ENCODE measurements at places on chromosomes 7 and 10.

GRCh38 chr7:106065575-106066500 is 46.3 kb downstream of the SYPL1 start:
- DNase-seq: no peak

DNA sequence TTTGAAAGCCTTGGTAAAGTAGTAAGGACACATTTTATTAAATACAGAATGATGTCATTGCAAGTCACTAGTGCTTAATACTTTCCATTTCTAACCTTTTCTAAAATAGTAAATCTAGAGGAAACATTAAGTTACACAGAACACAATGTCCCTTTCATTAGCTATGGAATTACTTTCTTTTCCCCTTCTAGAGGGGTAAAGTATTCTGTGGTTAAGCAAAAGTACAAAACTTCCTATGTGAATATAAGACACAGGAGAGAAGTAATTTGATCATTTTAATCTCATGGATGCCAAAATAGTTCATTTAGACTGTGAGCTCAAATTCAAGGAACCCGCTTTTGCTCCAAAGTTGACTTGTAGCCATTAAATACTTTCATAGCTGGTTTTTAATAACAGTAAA is 49.8 kb downstream of the SEMA3E start:
- DNase-seq: no peak

- no peak for DNase-seq
These were observed 59.9 kb upstream of the LRRC4 start for GRCh38 chr7:128091106-128091505.

- no peak for DNase-seq
These were observed 197.2 kb downstream of the CRPPA start for GRCh38 chr7:16223963-16224707.

GRCh38 chr7:26705567-26705966 is 158.8 kb downstream of the SKAP2 start:
- DNase-seq: peak; percentile 70

GRCh38 chr7:44891791-44892190 is 6.5 kb upstream of the PURB start:
- no peak for DNase-seq

GRCh38 chr10:128498746-128499145 is 372.5 kb upstream of the MKI67 start:
- DNase-seq: no peak

- no peak for DNase-seq
These were observed 71.5 kb downstream of the ZMIZ1 start for GRCh38 chr10:79140085-79140793.

- DNase-seq: no peak
These were observed 23.7 kb downstream of the TSPAN14 start for GRCh38 chr10:80477813-80478212.

DNA sequence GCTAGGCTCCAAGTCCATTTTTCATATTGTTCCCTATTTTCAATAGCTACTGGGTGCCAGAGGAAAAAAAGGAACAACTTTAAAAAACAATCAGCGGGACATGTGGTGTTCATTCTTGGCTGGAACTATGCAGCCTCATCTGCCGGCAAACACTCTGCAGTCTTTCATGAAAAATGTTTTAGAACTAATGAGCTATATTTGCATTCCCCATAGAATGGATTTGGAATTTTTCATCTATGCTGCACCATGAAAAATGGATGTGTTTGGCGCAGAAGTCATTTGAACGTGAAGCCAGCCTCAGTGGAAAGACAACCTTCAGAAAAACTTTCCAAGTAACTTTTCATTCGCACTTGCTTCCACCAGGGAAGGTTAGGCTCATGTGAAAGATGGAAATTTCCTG is 270.5 kb downstream of the SKAP2 start:
- DNase-seq: no peak

- DNase-seq: no peak
These were observed 319.1 kb upstream of the PHYHIPL start for GRCh38 chr10:58857251-58857805.

DNA sequence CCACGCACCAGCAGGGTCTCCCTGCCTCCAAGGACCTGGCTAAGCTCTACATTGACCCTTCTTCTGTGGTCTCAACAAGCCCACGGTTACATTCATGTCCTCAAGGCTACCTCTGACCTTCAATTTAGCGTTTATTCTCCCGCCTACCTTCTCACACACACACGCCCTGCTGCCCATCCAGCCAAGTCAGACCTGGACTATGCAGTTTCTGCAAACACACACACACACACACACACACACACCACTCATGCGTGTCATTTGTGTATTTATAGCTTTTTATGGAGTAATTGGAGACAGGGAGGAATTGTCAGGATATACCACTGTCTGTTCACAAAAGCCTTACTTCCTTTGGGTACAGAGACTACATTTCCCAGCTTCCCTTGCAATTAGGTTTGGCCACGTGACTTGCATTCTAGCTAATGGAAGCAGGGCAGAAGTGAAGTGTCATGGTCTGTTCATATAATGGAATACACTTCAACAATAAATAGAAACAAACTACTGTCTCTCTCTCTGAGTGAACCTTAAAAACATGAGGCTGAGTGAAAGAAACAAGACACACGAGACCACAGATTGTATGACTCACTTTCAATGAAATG is 53.8 kb upstream of the CPXM2 start:
- no peak for DNase-seq

- no peak for DNase-seq
These were observed 329.9 kb downstream of the PTPRN2 start for GRCh38 chr7:158257516-158258410.

DNA sequence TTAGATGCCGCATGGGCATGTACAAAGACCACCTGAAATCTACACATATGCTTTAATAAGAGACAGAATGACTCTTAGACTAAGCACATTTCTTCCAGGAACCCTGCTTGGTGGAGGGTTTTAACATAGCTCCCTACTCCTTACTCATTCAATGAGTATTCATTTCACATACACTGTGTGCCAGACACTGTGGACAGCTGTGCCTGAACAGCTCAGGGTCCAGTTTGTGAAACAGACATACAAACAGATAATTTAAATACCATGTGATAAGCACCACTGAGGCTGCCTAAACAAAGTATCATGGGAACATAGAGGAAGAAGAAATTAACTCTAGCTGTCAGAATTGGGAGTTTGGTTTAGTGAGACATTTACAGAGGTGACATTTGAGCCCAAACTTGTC is 65.2 kb upstream of the ITPRID1 start:
- no peak for DNase-seq

DNA sequence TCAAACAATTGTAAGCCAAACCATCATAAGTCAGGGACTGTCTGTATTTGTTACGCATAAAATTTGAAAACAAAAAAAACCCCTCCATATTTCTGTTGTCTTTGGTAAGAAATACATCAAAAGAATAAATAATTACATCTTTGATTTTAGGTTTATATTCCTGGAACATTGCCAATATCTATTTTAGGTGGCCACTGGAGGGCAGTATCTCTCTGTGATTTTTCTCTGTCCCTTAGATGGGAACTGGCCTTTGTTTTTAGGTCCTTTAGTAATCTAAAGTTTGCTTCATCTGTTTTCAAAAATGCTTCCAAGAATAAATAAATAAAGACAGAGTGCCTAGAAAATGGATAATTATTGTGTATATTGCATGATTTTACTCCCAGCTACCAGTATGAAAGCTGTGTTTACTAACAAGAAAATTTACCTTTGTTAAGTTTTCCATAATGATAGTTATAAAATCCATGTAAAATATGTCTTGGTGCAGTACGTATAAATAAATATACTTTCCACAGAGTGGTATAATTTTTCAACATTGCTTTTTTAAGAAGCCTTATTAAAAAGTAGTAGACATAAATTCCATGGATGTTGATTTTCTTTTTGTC is 64.2 kb downstream of the PHYHIPL start:
- no peak for DNase-seq

DNA sequence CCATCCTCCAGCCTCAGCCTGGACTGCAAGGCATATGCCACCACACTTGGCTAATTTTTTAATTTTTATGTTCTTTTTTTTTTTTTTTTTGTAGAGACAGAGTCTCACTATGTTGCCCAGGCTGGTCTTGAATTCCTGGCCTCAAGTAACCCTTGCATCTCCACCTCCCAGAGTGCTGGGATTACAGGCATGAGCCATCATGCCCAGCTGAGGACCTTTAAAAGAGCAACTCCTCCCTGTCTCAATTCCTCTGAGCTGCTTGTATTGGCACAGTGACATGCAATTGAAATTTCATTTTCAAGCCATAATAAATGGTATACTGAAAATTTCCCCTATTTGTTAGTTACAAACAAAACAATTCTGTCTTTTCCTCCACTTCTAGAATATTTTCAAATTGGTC is 19.5 kb downstream of the DNAJB9 start:
- no peak for DNase-seq

GRCh38 chr7:79465551-79465950 is 12.1 kb upstream of the MAGI2 start:
- DNase-seq: no peak

DNA sequence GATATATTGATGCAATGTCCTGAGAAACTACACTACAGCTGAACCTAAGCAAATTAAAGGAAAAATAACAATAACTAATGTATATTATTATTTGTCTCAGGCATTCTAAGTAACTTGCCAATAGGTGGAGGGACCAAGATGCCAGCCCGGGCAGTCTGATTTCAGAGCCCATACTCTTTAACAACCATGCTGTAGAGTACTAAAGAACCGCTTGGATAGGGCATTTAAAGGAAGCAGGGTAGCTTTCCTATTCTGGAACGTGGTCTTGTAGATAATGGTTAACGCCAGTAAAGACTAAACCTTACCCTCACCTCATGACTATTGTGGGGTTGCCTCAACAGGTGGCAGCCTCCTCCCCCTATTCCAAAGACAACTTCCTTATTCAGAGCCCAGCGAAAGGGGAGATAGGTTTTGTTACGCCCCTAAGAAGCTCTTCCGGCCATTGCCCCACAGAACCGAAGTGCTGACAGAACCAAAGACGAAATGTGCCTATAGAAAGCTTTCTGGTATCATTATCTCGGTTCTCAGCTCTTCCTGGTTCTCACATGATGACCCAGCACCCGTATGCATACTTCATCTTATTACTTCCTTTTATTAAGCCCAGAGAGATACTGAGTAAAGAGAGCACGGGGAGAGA is 707 bp upstream of the C1GALT1 start:
- DNase-seq: peak; percentile 29

DNA sequence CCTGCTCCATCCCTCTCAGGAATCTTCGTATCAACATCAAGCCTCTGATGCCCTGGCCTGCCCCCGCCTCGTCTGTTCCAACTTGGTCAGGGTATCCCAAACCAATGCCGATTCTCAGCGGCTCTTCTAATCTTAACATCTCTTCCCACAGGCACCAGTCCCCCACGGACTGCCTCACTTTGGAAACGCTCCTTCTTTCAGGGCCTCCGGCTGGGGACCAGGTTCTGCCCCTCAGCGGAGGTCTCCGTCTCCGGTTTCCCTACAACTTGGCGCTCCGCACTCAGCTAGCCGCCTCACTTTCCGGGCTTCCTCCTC is 488 bp downstream of the ABCF2 start:
- DNase-seq: no peak

DNA sequence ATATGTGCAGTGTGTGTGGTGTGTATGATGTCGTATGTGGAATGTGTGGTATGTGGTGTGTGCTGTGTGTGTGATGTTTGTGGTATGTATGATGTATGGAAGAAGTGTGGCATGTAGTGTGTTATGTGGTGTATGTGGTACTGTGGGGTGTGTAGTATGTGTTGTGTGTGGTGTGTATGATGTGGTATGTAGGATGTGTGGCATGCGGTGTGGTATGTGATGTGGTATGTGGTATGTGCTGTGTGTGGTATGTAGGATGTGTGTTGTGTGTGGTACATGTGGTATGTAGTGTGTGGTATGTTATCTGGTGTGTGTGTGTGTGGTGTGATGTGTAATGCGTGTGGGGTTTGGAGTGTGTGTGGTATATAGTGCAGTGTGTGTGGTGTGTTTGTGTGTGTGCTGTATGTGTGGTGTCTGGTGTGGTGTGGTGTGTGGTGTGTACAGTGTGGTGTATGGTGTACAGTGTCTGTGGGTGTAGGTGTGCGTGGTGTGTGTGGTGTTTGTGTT is 129.6 kb downstream of the ATP6V0E2 start:
- no peak for DNase-seq

DNA sequence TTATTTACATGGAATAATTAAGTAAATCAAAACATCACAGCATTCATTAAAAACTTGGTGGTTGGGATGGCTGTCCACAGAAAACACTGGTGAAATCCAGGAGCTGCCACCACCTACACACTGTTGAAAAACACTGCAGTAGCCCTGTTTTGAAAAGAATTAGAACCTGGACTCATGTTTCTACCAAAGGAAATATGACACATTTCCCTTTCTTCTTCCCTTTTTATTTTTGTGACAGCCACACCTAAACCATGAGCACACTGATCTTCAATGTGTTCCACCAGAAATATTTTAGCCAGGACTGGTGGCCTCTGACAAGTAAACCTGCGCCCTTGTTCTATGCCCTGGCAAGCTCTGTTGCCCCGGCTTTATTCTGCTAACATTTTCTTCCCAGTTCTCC is 3.3 kb downstream of the TMEM140 start:
- no peak for DNase-seq

DNA sequence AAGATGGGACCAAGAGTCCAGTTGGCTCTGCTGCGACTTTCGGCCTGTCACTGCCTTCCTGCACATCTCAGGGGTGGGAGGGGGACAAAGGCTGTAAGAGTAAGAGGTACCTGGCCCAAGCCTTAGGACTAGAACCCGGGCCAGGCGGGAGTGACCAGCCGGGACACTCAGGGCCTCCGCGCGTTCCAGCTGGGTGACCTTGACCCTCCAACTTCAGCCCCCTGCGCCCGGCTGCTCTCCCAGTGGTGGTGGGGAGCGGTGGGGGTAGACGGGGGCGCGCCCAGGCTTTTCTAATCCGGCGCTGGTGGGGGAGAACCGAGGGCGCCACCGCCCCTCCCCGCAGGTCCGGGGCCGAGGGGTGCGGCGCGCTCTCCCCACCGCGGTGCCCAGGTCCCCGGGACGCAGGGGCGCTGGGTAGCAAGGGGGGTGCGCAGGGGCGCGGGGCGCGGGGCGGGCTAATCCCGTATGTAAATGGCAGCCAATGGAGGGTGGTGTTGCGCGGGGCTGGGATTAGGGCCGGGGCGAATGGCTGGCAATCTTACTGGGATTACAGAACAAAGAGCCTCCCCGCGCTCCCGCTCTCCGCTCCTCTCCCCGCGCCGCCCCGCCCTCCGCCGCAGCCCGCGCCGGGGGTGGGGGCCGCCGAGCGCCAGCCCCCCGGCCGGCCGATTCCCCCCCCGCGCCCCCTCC is at the start of gene GTF2IRD1:
TSS of gene GTF2IRD1 (plus strand) at position 585 of the 690 bp plus-strand sequence. CDS start 54,175 bp downstream, outside the sequence.
- peak; percentile 55 for DNase-seq

DNA sequence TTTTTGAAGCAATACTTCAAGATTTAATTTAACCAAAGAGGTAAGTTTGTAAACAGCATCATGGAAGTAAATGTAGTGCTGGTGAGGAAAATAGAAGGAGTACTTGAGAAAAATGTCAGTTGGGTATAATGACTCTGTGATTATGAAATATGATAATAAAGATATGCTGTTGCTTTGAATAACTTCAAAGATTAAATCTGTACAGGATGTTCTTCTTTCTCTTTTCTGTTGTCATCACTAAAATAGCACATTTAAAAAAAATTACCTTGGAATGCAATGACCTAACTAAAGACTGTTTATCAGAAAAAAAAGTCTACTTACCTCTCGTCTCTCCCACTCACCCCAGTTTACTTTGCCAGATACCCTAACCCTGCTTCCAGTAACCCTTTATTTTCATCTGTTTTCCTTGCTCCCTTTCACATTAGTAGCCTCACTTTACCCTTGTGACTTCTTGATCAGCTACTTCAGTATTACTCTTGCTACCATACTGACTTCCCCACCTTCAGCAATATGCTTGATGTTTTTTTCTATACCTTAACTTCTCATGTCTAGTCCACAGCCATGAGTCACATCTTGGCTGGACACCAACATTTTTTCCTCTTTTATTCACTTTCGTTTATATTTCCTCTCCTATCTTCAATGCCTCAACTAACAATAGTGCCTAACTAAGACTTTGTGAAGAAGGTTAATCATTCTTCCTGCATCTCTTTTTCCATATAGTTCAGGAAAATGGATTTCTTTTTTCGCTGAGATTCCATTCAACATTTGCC is 29.7 kb upstream of the TAS2R16 start:
- no peak for DNase-seq

Measured in NCI-H1105 (cell line).